ENCODE measurements at places on chromosomes 12 and 14.
A peak's percentile ranks its signal among the peaks of the same experiment; 100 is the strongest.

DNA sequence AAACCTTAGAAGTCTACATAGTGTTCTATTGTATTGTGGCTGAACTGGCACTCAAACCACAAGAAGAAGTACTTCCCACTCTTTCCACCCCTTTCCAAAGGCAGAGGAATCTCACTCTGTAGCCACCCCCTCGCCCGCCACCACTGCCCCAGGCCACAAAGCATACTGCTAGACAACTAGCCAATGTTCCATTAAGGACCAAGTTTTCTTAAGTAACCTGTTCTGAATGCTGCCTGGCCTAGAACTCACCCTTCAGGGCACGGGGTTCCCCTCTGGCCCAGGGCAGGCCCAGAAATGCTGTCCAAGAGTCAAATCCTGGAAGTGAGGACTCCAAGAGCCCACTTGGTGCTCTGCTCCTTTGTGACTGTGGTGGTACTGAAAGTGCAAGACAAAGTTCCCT, 15.7 kb upstream of the PTPRO start:
- DNase-seq = no peak

- no peak for DNase-seq
Measured at GRCh38 chr12:117052386-117053049, 46.7 kb downstream of the TESC start.

DNA sequence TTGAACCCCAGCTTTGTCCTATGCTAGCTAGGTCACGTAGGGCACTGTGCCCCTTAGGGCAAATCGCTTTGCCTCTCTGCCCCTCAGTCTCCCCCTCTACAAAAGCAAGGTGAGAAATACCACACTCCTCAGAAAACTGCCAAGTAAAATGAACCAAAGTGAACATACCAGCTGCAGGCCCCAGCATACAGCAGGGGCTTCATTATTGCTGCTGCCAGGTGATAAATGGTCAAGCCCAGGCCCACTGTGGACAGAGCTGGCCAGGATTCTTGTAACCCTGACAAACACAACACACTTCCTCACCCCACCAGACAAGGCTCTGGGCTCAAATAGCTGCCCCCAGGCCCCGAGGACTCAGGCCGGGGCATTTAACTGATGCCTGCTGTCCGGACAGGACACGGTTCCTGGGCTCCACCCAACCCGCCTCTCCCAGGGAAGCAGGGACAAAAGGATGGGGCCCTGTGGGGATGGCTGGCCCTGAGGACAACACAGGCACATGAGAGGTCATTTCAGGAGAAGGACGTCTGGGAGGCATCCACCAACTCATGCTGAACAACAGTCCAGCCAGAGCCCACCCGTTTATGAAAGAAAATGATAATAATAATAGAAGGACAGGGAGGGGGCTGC, 36.7 kb downstream of the NCOR2 start:
- DNase-seq = no peak

DNA sequence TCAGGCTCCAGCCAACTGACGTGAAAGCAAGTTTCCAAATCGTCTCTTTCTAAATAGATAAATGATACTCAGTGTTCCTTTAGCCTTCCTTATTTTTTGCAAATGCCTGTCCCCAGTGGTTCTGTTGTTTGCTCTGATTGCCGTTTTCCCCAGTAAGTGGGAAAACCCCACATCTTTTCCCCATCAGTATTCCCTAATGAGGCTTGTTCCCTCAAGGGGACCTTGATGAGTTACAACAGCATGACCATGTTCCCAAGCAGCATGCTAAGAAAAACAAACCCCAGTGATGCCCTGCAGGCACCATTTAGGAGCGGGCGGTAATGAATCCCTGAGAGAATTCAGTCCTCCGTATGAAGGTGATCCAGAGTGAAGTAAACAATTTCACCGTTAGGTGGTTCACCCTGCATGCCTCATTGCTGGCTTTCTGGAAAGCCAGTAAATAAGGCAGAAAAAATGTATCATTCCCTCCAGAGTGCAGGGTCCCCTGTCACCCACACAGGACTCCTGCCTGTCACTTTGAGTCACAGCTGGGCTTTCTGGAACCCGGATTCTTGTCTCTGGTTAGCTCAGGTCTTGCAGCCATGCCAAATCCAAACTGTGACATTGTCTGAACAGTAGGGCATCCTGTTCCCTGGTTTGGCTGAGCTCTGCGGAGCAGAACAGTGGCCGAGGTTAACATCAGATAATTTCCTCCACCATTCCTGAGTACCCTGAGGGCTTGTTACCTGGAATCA, 222.6 kb downstream of the RGS6 start:
- DNase-seq = no peak

DNA sequence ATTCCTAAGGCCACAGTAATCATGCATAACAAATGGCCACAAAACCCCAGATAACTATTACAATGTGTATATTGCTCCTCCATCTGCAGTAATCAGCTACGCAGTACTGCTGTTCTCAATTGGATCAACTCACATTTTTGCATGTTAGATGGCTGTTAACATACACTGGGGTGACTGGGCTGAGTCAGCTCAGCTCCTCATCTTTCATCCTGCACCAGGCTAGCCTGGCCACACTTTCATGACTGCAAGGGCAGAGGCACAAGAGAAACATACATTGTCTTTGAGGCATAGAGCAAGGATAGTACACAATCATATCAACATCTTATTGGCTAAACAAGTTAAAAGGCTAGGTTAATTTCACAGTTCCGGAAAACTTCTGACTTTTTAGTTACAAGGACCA, 306.6 kb downstream of the SLC6A15 start:
- DNase-seq = no peak

DNA sequence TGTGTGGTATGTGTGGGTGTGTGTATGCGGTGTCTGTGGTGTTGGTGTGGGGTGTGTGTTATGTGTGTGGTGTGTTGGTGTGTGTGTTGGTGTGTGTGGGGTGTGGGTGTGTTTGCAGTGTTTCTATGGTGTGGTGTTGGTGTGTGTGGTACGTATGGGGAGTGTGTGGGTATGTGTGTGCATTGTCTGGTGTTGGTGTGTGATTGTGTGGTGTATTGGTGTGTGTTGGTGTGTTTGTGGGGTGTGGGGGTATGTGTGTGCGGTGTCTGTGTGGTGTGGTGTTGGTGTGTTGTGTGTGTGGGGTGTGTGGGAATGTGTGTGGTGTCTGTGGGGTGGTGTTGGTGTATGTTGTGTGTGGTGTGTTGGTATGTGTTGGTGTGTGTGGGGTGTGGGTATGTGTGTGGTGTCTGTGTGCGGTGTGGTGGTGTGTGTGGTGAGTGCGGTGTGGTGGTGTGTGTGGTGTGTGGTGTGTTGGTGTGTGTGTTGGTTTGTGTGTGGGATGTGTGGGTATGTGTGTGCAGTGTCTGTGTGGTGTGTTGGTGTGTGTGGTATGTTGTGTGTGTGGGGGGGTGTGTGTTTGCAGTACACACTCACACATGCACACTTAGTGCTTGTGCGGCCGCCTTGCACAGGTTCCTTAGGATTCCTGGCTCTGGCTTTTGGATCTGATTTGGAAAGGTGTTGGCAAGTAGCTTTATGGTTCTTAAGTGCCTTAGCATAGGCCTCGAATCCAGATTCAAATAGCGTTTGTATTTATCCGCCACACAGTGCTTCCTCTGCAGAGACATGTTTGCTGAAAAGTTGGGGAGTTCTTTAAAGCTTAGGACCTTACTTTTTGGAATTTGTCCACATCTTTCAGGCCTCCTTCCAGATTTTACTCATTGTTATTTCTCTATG, 16.4 kb downstream of the MLXIP start:
- DNase-seq = no peak

- DNase-seq = no peak
Measured at GRCh38 chr14:50425816-50426215, 29.1 kb upstream of the CDKL1 start.

DNA sequence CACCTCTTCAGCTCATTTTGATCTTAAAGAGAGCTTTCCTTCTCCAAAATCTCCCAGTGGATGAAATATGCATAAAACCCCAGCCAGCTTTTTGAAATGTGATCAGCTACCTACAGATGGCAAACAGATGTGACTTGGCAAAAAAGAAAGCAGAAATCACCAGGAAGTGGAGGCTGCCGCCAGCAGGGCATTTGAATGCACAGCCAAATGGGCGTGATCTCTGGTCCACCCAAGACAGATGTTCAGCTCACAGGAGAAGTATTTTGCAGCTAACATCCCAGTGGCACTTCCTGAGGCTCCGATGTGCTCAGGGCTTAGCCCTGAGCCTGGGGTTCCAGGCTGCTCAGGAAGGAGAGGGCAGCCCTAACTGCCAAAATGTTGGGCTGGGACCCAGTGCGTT, 78.3 kb downstream of the LGMN start:
- DNase-seq = no peak

GRCh38 chr12:44774815-44775411, 101.2 kb downstream of the NELL2 start:
- peak; percentile 32 for DNase-seq

GRCh38 chr12:93684716-93685115, 7.5 kb downstream of the CRADD start:
- DNase-seq = no peak

GRCh38 chr14:29738056-29738455, 189.6 kb downstream of the PRKD1 start:
- DNase-seq = no peak

- no peak for DNase-seq
Measured at GRCh38 chr14:59997966-59998365, 78.0 kb downstream of the LRRC9 start.

- DNase-seq = peak; percentile 22
Measured at GRCh38 chr14:91228112-91229004, 16.1 kb downstream of the GPR68 start.

DNA sequence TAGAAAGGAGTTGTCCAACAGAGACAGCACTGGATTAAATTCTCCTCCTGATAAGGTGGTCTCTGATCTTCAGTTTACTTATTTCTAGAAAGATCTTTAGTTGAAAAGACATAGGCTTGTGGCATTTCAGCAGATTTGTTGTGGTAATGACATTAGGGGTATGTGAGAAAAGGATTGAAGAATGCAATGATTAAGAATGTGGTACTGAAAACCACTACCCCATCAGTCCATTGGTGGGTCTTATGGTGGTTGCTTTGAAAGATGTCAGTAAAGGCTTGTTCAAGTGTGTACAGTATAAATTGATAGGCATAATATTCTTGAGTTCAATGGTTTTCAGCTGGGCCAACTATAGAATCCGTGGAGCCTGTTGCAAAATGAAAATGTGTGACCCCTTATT, 10.8 kb downstream of the PPFIBP1 start:
- DNase-seq = no peak

DNA sequence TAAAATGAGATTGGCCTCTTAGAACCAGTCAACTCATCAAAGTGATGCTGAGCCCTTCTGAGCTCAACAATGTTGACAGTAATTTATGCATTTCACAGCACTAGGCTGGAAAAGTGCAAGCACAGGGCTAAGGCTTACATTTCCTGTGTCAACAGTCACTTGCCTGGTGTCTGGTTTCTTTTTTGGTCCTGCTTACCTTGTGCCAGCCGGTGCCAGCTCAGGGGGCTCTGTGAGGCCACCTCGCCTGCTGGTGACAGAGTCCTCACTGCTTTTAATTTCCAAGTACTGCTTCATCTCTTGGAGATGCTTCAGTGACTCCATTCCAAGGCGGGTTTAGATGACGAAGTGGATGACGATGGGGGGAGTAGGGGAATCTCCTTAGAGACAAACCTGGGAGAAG, 53.1 kb upstream of the KCNA1 start:
- DNase-seq = no peak

DNA sequence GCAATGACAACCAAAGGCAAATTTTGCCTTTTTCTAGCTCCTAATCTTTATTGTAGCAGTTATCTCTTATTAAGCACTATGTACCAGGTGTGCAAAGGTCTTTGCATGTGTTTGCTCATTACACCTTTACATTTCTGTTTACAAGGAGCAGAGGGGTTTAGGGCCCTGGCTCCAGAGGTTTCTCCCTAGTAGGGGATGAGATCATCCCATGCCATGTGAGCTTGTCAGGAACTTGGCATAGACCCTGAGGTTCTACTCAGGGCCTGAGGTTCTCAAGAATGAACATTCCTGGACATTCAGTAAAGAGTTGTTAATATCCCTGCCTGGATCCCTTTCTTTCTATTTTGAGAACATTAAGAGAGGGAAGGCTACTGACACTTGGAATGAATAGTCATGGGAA, 292.0 kb downstream of the RPAP3 start:
- no peak for DNase-seq

GRCh38 chr12:125399489-125399888, 334.3 kb downstream of the AACS start:
- no peak for DNase-seq

GRCh38 chr14:37263656-37264236, 66.0 kb downstream of the MIPOL1 start:
- no peak for DNase-seq

DNA sequence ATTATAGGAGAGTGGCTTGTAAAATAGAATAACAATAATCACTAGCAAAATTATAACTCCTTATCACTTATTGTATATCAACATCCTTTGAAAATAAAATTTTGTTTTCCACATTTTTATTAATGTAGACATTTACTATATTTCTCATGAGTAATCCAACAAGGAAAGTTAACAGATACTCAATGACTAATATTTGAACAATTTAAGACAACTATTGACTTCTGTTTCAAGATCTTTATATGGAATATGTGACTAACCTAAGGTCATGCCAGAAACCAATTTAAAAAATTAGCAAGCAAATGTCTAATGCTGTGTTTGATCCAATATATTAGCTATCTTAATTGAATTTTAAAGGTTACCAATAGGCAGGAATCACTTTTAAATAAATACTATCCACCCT, 638.5 kb upstream of the FLRT2 start:
- DNase-seq = no peak

DNA sequence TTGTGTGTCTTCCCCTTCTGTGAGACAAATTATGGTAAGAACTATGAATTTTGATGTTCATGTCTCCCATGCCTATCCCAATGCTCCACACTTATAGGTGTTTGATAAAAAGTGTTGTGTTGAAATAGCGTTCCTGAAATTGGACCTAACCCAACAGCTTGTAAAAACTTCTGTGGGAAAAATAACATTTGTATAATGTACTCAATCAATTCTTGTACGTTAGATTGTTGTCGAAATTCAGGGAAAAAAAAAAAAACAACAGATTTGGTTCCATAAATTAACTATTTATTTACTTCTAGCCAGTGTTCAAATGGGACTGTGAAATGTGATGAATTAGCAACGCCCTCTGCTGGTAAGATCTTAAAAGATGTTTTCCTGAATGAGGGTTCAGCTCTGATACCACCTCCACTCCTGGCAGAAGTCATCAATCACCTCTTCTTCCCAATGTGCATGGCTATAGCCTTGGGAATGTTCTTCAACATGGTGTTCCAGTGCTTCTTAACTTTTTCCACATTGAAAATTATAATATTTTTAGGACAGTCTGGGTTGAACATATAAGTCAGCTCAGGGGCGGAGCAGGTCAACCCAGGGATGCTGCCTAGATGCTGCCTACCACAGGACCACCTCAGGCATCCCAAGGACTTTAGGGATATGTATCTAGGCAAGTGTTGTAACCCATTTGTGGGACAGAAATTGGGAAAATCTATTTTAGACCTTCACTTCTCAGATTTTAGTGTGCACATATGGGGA, 170.6 kb downstream of the OTOGL start:
- DNase-seq = peak; percentile 56

GRCh38 chr14:77026166-77026929, 2.2 kb downstream of the IRF2BPL start:
- peak; percentile 82 for DNase-seq

- no peak for DNase-seq
Measured at GRCh38 chr14:50544911-50545310, 12.5 kb upstream of the MAP4K5 start.

- DNase-seq = peak; percentile 84
Measured at GRCh38 chr12:121796855-121797751, 3.6 kb upstream of the RHOF start.

Data from retina (tissue), 1 donor.